ENCODE measurements at places on chromosomes 2 and 18.
A peak's percentile ranks its signal among the peaks of the same experiment; 100 is the strongest.

- DNase-seq = no peak
Observed at GRCh38 chr2:134070281-134070741, 183.6 kb upstream of the MGAT5 start.

DNA sequence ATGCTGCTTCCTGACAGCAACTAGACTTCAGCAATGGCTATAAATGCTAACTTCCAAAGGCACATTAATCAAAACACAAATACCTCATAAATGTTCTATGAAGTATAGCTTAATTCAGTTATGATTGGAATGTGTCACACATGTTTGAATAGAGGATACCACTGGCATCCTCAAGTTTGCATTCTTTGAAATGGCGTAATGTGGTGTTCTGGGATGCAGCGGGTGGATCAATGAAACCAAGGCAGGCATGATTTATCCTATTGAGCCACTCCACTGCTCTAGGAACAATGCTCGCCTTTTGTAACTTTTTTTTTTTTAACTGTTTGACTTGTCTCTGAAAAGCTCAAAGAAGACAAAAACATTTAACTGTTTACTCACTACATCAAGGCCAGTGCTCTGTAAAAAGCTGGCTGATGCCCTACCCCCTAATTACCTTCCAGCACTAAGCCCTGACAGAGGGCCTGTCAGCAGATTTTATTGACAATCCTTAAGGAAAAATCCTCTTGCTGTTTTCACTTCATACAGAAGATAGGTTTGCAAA is 278.8 kb upstream of the SESTD1 start:
- no peak for DNase-seq

- no peak for DNase-seq
Observed at GRCh38 chr18:62612289-62612645, 89.4 kb downstream of the ZCCHC2 start.

GRCh38 chr2:192498747-192499146 is 304.0 kb upstream of the TMEFF2 start:
- DNase-seq = no peak

DNA sequence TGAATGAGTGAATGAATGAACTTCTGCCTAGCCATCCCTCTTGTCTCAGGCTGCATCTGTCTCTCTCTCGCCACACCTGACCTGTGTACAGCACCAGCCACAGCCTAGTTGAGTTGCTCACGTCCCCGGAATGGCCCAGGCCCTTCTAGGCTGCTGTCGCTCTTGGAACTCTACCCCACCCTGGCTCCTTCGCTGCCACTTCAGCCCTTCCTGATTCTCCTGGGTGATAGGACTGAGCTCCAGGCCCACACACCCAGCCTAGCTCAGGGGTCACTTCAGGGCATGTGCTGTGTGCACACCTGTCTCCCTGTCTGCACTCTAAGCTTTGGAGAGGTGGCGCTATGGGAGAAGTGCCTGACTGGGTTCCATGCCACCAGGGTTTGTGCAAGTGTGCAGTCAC is 236.6 kb downstream of the GLI2 start:
- no peak for DNase-seq

GRCh38 chr2:100929147-100929546 is 72.9 kb upstream of the RPL31 start:
- no peak for DNase-seq

- no peak for DNase-seq
Observed at GRCh38 chr18:8928847-8929780, 173.4 kb upstream of the NDUFV2 start.

DNA sequence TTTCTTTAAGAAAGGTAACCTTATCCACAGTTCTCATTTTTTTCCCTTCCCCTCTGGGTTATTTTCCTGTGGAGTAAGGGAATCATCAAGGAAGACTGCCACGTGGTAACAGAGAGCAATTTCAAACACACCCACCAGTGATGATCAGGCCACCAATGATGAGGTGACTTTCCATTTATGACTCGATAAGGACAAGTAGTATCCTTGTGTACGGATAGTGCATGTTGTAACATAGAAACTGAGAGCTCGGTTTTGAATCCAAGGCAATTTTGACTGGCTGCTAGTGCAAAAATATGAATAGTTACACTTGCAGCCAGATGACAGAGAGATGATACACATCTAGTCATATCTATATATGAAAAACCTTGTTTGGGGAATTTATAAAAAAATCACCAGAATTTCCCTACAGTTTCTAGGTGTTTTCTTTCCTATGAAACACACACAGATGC is 143.6 kb upstream of the TCF4 start:
- no peak for DNase-seq

DNA sequence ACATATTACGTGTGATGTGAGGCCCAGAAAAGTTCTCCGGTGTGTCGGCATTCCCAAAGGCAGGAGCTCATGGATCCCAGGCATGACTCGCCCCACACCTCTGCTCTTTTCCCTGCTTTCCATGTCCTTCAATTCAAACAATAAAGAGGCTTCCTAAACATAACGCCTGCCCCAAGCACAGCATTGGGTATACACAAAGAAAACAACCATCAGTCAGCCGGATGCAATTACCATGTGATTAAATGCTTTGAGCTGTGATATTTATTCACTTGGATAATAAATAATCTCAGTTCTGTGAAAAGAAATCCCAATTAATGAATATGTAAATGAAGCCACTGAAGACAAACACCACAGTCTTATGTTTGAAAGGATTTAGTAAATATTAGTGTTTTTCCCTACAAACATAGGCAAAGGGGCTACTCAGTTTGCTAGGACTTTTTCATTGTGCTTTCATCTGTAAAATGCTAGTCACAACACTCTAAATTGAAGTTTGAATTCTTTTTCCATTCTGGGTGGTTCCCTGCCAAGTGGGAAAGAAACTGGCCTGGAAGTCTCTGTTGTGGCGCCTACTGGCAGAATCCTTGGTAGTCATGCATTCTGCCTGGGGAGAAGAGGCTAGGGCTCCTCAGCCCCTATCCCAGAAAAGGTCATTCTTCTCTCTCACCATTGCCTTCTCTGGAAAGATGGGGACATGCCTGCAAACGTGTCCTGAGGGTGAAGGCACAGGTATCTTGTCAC is 144.7 kb downstream of the COL6A3 start:
- DNase-seq = no peak

- DNase-seq = no peak
Observed at GRCh38 chr2:65026704-65027464, 29.3 kb upstream of the CEP68 start.

DNA sequence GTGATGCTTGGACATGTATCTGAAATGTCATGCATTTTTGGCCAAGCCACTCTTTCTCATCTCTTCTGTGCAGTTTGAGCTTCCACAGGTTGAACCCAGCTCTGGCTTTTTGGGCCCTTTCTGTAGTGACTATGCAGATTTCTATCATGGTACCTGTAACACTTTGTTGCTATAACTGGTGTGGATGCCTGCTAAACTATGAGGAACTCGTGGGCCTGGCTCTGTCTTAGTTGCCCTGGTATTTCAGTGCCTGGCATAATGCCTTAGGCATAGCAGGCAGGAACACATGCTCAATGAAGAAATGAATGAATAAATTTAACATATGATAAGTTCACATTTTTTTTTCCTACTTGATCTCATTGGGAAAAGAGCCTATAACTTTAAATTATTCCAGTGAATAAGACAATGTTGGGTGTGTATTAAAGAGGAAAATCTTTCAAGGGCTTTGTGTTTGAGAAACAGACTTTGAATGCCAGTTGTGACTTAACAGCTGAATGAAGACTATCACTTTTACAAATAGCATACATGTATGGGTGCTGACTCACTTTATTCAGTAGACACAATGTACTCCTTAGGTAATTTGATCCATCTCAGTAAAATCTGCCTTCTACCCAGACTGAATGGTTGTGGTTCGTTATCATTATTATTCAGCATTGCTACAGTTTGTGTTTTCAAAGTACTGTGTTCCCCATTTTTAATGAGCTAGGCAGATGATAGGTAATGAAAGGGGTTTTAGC is 86.4 kb upstream of the MAP4K3 start:
- no peak for DNase-seq

DNA sequence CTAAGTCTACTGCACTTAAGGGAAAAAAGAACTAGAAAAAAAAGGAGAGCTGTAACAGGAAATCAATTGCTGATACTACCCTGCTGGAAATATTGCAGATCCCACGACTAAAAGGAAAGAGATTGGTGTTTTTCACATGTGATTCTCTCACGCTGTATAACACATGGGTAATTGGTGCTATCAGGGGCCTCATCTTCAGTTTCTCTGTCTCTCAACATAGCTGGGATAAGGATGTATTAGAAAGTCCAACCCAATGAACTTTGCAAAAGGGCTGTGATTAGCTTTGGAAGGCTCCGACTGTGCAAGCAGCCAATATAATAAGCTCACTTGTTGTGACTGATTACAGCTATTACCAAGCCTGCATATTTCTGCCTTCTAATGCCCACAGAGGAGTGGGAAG is 133.4 kb downstream of the NRP2 start:
- DNase-seq = no peak

GRCh38 chr18:27750014-27750413 is 426.9 kb downstream of the CDH2 start:
- DNase-seq = no peak

GRCh38 chr2:199019898-199020507 is 437.7 kb downstream of the SATB2 start:
- DNase-seq = no peak

DNA sequence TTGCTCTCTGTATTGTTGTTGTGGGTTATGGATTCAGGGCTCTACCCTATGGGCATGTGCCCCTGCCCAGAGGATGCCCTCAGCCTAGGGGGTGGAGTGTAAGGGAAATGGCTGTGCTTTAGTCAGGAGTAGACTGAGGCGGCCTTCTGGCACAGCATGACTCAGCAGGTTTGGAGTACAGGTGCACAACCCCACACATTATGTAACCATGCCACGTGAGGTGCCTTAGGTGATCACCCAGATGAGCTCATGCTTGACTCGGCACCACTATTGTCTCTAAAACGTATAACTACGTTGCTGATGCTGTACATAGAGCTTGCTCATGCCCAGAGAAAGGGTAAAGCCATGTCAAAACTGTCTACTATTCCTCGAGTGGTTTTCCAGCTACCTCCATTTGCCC is 48.3 kb upstream of the ZC3H15 start:
- no peak for DNase-seq

DNA sequence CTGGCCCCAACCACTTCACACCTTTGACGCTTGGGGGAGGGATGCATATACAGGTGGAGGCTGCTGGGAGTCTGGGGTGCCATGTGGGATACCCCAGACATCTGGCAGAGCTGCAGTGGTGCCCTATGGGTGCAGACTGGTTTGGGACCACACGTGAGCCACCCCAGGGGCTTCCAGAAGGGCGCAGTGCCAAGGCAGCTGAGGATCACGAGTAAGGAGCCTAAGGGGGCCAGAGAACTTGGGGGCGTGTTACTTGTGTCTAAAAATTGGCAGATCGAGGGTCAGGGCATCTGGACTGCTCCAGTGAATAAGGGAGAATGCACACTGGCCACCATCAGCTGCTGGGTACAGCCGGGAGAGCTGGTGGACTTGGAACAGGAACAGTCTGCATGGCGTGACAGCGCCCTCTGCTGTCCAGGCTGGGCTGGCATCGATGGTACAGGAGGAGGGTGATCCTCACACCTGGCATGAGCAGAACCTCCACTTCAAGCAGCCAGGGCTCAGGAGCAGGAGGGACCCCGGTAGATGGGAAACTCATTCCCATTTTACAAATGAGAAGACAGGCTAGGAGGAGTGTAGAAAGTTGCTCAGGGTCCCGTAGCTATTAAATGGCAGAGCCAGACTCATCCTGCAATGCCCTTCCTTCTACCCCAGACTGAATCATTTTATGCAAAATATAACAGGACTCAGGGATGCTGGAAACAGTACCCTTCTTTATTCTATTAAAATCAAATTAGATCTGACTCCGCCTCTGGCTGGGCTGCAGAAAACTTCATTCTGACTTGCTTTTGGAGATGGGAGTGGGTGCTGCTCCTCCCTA is 60.4 kb downstream of the ATOH8 start:
- DNase-seq = peak; percentile 79

DNA sequence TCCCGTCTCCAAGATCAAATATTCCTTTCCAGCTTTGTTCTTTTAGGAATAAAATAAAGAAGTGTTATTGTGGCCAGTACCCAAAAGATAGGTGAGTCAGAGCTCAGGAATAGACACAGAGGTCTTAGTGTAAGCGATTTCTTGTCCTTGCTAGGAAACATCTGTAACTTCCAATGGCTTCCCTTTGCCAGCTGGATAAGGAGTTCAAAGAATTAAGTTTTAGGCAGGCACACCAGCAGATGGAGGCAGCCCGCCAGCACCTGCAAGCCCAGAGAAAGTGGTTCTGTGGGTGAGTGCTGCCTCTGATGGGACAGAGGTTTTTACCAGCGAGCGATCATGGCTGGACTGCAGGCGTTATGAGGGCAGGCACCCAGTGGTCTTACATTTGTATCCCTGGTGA is 125.4 kb downstream of the MGAT5 start:
- no peak for DNase-seq

DNA sequence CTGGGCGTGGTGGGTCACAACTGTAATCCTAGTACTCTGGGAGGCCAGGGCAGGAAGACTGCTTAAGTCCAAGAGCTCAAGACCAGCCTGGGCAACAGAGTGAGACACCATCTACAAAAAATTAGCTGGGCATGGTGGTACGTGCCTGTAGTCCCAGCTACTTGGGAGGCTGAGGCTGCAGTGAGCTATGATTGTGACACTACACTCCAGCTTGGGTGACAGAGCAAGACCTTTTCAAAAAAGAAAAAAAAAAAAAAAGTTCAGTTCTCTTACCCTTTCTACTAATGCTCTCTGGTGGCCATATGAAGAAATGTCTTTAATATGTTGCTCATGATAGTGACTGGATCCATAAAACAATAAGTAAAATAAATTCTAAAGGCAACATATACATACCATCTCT is 14.9 kb downstream of the TYW5 start:
- DNase-seq = no peak

DNA sequence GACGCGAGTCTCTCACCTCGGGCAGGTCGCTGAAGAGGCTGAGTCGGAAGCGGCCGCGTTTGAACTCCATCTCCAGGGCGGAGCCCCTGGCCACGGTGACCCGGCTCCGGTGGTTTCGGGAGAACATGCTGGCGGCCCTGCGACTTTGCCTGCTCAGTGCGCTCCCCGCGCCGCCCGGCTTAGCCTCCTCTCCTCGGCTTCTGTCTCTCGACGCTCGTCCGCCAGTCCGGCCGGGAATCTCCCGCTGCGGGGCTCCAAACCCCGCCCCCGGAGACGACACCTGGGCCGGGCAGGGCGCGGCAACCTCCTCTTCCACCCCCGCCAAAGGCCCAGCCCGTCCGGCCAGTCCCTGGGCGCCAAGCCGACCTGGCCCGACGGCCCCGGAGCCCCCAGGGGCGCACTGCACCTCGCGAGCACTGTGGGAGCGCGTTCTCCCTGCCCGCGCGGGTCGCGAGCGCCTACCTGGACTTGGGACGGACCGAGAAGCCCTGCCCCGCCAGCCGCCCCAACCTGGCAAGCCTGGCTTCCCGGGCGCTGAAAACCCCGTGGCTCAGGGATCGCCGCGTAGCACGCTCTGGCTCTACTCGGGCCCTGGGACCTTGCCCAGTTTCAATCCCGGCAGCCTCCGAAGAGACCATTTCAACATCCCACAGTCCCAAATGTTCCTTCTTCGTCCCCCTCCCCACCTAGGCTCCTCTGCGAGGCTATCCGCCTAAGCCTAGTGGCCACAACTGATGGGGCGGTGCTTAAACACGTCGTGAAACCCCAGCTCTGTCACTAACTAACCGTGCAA is at the start of gene RTKN:
RTKN (minus strand) TSS at position 248 of the 793 bp plus-strand sequence; CDS start at position 127, 121 bp downstream.
- DNase-seq = peak; percentile 46
